Stimulated activated CD8-positive, alpha-beta memory T cell treated with anti-CD3 and anti-CD28 coated beads, Interleukin-2, amount 100 ng/mL, for 48 hours (primary cell): ENCODE measurements at places on chromosomes 3 and 15.

GRCh38 chr3:124260206-124260915, 268.4 kb upstream of the ROPN1 start:
- DNase-seq: no peak

DNA sequence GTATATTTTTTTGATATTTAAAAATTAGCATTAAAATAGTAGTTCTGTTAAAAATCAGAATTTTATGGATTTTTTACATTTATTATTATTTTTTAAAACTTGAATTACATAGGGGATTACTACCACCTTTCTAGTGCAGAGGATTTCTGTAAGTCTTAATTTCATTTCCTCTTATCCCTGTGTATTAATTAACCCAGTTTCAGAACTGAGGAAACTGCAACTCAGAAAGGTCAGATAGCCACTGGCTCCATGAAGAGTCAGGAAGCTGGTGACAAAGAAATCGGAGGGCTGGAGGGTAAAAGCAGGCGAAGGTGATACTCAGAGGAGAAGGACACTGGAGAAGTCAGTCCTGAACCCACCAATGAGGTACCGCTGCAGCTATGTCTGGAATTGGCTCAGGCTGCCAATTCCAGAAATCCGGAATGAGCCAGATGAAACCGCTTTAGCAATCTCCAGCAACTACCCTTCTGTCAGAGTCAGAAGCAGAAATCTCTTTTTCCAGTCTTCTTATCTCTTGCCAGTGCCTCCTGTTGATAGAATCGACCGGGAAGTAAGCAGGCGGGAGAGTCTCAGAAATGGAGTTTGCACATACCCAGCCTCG, 308.5 kb downstream of the SV2B start:
- no peak for DNase-seq

- no peak for DNase-seq
Observed at GRCh38 chr15:86865920-86866319, 786.2 kb downstream of the AGBL1 start.

- DNase-seq: no peak
Observed at GRCh38 chr3:152656214-152656971, 178.5 kb upstream of the P2RY1 start.

- DNase-seq: no peak
Observed at GRCh38 chr3:31105011-31105410, 210.6 kb upstream of the GADL1 start.
